ENCODE measurements at places on chromosomes 11 and 22. TPM values are rescaled to one million over a fixed set of nuclear protein-coding genes. Genes with fewer than 3 reads are reported as not detected.
A peak's percentile ranks its signal among the peaks of the same experiment; 100 is the strongest.

DNA sequence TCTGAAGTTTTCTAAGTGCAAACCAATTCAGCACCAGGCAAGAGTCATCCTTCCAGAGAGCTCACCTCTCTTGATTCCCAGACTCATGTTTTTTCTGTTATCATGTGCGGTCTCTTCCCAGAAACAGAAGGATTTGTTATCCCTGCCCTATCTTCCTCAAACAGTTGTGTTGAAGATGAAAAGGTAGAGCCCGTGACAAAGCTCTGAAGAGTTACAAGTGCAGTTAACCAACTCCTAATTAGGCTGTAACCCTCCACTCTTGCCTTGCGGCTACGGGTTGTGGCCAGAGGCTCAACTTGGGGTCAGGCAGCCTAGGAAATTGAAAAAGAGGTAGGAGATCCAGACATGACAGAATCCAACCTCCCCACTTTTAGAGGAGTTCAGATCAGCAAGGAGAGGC is 76.2 kb upstream of the CADM1 start:
- no peak for DNase-seq

- DNase-seq: no peak
Measured at GRCh38 chr11:122205036-122205435, 89.0 kb upstream of the BLID start.

DNA sequence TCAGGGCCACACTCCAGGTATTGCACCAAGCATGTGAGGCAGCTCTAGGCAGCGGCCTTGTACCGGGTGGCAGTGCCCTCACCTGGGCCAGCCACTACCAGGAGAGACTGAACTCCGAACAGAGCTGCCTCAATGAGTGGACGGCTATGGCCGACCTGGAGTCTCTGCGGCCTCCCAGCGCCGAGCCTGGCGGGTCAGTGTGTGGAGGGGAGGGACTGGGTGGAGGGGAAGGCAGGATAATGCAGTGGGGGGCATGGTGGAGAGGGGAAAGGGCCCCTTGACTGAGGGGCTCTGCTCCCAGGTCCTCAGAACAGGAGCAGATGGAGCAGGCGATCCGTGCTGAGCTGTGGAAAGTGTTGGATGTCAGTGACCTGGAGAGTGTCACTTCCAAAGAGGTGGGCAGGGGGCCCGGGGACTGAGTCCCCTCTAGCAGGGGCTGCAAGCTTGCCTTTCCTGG is 4.2 kb downstream of the SSH3 start:
- DNase-seq: no peak

DNA sequence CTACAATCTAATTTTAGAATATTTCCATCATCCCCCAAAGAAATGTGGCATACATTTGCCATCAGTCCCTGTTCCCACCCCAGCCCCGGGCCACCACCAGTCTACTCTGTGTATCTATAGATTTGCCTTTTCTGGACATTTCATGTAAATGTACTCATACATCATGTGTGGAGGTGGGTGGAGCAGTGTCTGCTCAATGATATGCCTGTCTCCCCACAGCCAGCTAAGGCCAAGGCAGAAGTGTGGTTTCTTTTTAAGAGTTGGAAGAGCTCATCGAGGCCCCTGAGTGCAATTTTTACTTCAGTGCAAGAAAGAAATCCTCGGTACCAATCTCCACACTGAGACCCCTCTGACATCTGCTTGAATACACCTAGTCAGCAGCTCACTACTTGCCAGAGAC is 80.5 kb downstream of the TP53I11 start:
- DNase-seq: no peak

DNA sequence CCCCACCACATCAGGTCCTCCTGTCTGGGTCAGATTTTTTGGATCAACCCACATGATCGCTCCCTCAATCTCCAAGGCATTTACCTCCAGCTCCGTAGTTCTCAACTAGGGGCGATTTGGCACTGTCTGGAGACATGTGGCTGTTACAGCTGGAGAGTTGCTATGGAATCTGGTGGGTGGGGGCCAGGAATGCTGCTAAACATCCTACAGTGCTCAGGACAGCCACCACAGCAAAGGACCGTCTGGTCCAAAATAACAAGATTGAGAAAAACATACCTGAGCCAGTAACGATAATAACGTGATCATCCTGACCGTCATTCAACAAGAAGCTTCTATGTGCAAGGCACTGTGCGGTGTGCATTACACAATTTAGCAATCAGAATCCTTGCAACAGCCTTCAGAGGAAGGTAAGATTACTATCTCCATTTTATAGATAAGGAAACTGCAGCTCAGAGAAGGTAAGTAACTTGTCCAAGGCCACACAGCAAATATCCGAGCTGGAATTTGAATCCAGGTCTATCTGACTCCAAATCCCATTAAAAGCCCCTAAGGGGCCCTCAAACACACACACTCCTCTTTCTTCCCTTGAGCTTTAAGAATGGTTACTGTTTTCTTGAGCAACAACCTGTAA is 14.3 kb upstream of the CRY2 start:
- DNase-seq: no peak

- DNase-seq: no peak
Measured at GRCh38 chr11:82858556-82859091, 41.6 kb downstream of the PRCP start.

- no peak for DNase-seq
Measured at GRCh38 chr11:61020551-61021235, 49.2 kb downstream of the CD6 start.

DNA sequence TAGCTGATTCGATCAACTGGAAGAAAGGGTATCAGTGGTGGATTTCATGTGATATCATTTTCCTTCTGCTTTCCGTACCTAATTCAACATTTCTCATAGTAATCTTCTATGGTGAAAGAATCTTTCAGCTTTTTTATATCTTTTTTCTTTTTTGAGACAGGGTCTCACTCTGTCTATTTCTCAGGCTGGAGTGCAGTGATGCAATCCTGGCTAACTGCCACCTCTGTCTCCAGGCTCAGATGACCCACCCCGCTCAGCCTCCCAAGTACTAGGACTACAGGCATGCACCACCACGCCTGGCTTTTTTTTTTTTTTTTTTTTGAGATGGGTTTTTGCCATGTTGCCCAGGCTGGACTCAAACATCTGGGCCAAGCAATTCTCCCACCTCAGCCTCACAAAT is 18.6 kb upstream of the CHORDC1 start:
- no peak for DNase-seq

DNA sequence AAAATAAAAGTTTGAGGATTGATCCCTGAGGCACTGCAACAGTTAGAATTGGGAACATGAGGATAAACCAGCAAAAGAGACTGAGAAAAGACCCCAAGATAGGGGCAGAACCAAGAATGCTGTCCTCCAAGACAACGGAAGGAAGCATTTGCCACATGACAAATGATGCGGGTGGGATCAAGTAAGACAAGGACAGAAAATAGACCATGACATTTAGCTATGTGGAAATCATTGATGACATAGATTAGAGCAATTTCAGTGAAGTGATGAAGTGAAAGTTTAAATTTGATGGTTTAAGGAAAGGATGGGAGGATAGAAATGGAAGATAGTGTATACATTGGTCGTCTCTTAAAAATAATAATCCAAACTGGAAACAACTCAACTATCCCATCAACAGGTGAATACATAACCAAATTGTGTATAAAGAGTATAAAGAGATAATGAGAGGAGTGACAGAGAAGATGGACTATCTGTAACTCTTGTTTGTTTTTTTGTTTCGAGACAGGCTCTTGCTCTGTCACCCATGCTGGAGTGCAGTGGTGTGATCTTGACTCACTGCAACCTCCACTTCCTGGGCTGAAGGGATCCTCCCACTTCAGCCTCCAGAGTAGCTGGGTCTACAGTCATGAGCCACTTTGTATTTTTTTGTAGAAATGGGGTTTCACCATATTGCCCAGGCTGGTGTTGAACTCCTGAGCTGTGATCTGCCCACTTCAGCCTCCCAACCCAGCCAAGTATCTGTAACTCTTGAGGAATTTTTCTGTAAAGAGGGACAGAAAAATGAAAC is 48.7 kb upstream of the FDX1 start:
- DNase-seq: peak; percentile 19

DNA sequence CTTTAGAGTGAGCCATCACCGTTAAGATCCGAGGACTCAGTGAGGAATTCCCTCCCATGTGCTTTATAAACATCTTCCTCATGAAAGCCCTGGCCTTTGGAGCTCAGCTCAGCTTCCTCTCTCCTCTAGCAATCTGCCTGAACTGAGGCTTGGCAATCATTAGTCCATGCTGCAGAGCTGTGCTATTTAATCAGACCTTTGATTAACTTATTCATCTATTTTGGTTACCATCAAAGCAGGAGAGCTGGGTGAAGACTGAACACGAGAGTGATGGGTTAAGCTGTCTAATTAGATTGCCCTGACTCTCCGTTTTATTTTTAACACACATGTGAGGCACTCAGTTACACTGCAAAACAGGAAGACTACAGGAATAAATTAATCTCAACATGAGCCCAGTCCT is 351.3 kb downstream of the LARGE1 start:
- DNase-seq: no peak

- DNase-seq: peak; percentile 68
Measured at GRCh38 chr11:35030716-35031213, 108.2 kb upstream of the CD44 start.

GRCh38 chr11:70608568-70609470 is 210.5 kb downstream of the CTTN start:
- no peak for DNase-seq

GRCh38 chr11:86869966-86870570 is 69.7 kb downstream of the PRSS23 start:
- DNase-seq: peak; percentile 58

DNA sequence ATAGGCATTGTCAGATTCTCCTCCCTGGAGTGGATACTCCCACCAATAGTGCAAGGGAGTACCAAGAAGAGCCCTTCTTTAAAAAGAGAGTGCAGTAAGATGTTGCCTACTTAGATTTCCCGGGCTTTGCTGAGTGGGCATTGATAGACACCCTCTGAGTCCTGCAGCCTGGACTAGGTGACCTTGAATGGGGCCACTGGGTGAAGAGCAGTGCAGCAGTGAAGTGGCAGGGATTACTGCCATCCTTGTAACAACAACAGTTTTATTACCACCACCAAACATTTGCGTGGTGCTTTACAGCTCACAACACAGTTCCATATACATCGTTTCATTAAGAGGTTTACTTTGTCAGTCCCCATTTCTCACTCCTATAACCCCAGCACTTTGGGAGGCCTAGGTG is 59.4 kb downstream of the MICAL2 start:
- no peak for DNase-seq

GRCh38 chr11:1881442-1882264 is 10.0 kb downstream of the PRR33 start:
- DNase-seq: no peak

- DNase-seq: no peak
Measured at GRCh38 chr11:72642043-72642883, 32.0 kb downstream of the PDE2A start.

- peak; percentile 83 for DNase-seq
Measured at GRCh38 chr11:64652586-64653387, 61.8 kb downstream of the SLC22A12 start.

- no peak for DNase-seq
Measured at GRCh38 chr11:2221591-2221990, 48.8 kb downstream of the ASCL2 start.

DNA sequence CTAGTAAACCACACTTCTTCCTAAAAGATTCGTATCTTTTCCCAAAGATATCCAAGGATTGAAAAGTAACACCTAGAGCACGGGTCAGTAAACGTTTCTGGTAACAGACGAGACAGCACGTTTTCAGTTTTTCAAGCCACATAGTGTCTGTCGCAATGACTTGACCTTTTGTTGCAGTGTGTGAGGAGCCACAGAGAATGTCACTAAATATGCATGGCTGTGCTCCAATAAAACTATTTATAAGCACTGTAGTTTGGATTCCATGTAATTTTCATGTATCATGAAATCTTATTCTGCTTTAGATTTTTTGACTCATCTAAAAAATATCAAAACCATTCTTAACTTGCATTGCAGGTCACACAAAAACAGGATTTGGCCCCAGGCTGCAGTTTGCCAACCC is 18.3 kb upstream of the MICAL3 start:
- no peak for DNase-seq

DNA sequence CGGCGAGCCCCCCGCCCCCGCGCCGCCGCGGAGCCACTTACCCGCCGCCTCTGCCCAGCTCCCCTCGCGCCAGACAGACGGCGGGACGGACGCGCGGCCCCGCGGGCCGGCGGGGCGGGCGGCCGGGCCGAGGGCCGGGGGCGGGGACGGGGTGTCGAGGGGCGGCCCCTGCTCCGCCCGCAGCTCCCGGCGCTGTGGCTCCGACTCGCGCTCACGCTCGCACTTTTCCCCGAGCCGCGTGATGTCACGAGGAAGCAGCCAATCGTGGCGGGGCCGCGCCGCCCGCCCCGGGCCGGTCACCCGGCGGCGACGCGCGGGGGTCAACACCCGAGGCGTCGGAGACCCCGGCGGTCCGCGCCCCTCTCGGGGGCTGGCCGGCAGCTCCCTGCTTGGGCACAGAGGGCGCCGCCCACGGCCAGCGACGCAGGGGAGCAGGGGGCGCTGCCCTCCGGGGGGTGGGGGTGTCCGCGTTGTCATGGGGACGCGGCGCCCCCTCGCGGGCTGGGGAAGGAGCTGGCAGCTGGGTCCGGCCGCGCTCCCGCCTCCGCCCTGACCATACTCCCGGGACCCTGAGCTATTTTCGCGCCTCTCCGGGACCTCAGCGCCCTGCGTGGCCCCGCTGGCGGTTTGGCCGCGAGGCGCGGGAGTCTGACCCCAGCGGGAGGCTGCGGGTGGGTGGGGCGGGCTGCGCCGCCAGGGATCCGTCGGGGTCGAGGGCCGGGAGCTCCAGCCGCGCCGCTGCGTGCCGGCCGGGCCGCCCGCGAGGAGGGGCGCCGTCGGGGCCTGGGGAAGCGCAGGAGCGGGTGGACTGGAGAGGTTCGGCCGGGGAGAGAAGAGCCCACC is at the start of gene CHRM4:
TSS of gene CHRM4 (minus strand) at position 199 of the 843 bp plus-strand sequence. CDS start 5,219 bp downstream, outside the sequence.
- peak; percentile 38 for DNase-seq

DNA sequence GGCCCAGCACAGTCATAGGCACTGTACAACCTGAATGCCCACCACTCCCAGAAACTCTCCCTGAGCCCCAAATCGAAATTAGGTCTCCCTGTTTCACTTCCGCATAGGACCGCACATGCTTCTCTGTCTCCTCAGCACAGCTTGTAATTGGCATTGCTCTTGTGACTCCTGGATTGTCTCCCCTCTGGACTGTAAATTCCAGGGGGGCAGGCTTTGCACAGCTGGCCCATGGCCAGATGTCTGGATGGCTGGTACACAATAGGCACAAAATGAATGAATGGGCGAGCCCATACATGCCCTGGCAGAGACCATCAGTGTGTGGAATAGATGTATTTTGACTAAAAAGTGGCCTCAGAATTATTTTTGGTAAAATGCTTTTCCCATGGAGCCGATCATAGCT is 63.3 kb upstream of the PHF21B start:
- no peak for DNase-seq

Gene SLC39A13
- total RNA-seq: 18.0 TPM

Gene PDE3B
- 21.8 TPM for total RNA-seq

Gene PATE1
- not detected for total RNA-seq

Gene UBQLN3
- not detected for total RNA-seq

Gene RAG2
- total RNA-seq: not detected

Gene PRG3
- not detected for total RNA-seq

Gene ZP1
- not detected for total RNA-seq

Gene FKBP2
- 28.7 TPM for total RNA-seq

Gene SLC25A18
- not detected for total RNA-seq

Gene RAB36
- total RNA-seq: 0.31 TPM

Gene NRGN
- 17.0 TPM for total RNA-seq

Gene LBHD1
- total RNA-seq: 14.1 TPM

Gene KRTAP5-11
- not detected for total RNA-seq

Gene IGLL5
- not detected for total RNA-seq

Gene GAL
- total RNA-seq: 0.97 TPM

Gene CD3G
- 137 TPM for total RNA-seq
